Osteoblast (primary cell): ENCODE measurements at places on chromosomes 7 and 10. TPM values are rescaled to one million over a fixed set of nuclear protein-coding genes. Genes with fewer than 3 reads are reported as not detected.

- DNase-seq: no peak
Observed at GRCh38 chr7:133376514-133376913, 123.6 kb downstream of the EXOC4 start.

- no peak for DNase-seq
Observed at GRCh38 chr10:77333610-77334340, 303.8 kb downstream of the KCNMA1 start.

GRCh38 chr7:17787257-17787656 is 153.0 kb downstream of the SNX13 start:
- DNase-seq: no peak

DNA sequence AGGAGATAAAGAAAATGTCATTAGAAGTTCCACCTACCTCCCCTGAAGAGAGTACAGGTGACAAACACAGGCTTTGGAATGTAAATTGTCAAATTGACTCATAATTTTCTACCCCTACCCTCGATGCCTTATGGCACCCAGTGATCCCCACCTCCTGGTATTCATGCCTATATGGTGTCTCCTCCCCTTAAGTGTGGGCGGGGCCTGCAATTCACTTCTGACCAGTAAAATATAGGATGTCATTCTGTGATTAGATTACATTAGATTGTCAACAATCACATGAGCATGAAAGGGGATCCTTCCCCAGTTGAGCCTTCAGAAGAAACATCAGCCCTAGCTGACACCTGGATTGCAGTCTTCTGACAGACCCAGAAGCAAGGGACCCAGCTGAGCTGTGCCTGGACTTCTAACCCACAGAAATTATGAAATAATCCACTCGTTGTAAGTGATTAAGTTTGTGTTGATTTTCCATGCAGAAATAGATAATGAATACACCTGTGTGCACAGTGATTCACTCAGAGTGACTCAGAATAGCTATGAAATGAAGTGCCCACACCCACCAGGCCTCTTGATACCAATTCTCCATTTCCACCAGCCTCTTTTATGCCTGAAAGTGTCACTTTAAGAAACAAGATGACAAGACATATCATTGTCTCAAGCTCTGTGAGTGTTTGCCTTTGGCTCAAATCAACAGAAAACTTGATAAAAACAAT is 8.5 kb upstream of the SLC39A12 start:
- DNase-seq: no peak

DNA sequence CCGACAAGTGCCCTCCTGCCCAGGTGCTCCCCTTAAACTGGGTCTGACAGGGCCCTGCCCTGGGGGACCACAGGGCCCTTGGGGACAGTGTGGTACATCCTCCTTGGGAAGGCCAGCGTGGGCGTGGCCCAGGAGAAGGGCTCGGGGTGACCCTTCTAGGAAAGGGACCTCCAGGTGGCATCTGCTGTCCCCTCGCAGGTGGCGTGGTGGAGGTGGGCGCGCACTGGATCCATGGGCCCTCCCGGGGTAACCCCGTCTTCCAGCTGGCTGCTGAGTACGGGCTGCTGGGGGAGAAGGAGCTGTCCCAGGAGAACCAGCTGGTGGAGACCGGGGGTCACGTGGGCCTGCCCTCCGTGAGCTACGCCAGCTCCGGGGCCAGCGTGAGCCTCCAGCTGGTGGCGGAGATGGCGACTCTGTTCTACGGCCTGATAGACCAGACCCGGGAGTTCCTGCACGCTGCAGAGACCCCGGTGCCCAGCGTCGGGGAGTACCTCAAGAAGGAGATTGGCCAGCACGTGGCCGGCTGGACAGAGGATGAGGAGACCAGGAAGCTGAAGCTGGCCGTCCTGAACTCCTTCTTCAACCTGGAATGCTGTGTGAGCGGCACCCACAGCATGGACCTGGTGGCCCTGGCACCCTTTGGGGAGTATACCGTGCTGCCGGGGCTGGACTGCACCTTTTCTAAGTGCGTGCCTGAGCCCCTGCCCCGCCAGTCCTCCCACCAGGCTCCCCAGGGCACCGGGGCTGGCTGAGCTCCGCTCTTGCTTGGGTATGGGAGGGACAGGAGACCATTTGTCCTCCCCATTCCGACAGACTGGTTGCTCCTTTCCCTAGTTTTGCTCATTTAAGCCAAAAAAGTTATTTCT is 972 bp downstream of the PAOX start:
- DNase-seq: no peak

NXPH1 gene
- not detected in 2 replicates for total RNA-seq

MMD2 gene
- total RNA-seq: not detected in 2 replicates

GRCh38 chr10:63697956-63698786 is 177.0 kb downstream of the REEP3 start:
- DNase-seq: no peak

AOC1 gene
- total RNA-seq: not detected in 2 replicates

GRCh38 chr10:13956826-13957225 is 370.1 kb downstream of the PRPF18 start:
- DNase-seq: peak; percentile 58

DNA sequence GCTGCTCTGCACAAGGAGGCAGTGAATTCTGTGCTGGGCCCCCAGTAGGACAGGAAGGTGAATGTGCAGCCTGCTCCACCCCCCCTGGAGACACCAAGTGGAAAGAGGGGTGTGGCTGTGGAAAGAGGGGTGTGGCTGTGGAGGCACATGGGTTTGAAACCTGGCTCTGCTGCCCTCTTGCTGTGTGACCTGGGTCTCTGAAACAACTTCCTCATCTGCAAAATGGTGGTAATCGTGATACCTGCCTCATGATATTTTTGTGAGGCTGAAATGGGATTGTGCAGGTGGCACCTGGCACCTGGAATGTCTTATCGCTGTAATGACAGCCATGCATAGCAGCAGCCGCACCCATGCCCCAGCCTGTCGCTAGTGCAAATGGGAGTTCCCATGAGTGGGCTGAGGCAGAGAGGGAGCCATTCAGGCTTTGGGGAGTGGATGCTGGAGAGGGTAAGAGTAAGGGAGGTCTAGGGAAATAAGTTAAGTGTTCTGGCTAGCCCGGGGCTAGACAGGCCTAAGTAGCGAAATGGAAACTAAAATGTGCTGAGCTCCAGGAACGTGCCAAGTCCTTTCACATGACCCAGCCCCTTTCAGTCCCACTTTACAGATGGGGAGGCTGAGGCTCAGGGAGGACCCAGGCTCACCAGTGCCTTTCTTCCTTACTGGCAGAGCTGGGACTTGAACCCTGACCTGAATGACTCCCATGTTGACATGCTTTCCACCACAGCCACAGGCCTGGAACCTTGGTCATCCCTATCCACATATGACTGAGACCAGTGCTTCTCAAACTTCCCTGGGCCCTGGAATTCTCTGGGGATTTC is 35.0 kb downstream of the C10orf105 start:
- DNase-seq: no peak

PRKG1 gene
- 19.5 and 32.1 TPM in 2 replicates for total RNA-seq

GRCh38 chr7:95883217-95883616 is 110.9 kb downstream of the DYNC1I1 start:
- DNase-seq: no peak

DNA sequence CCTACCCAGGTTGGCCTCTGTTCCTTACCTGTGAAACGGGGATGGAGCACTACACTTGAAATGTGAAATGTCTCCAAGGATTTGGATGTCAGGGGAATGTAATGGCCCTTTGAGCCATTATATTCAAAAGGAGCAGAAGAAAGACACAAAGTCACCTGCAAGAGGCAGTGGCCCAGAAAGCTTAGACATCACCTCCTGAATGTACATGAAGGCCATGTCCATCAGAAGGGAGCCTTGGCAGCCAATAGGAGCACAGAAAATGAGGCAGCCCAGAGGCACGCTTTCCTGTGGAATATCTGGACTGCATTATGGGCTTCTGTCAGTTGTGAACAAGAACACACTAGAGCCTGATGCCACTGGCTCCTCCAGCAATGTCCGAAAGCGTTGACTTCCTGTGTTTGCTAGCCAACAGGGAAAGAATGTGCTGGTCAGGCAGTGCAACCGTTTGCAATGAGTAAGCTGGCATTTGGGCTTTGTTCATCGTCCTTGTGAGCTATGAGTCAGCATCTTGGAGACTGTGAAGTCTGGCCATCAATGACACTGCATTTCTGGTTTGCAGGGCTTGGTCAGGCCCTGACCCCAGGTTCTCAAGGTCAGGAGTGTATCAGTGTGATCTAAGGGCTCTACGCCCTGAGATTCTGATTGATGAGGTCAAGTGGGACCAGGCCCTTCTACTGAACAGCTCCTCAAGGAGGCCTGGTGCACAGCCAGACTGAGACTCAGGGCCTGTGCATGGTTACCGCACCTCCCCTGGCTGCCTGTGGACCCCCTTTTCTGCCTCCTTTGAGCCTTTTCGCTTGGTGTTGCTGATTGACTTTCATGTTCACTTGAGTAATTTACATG is 222.4 kb downstream of the RPS24 start:
- peak; percentile 96 for DNase-seq

ABCB1 gene
- not detected in 2 replicates for total RNA-seq

GNAI1 gene
- total RNA-seq: 36.2 and 42.1 TPM in 2 replicates

CAMK2B gene
- not detected in 2 replicates for total RNA-seq

CRHR2 gene
- total RNA-seq: not detected in 2 replicates

- no peak for DNase-seq
Observed at GRCh38 chr10:57880446-57881227, 387.1 kb downstream of the IPMK start.

DNA sequence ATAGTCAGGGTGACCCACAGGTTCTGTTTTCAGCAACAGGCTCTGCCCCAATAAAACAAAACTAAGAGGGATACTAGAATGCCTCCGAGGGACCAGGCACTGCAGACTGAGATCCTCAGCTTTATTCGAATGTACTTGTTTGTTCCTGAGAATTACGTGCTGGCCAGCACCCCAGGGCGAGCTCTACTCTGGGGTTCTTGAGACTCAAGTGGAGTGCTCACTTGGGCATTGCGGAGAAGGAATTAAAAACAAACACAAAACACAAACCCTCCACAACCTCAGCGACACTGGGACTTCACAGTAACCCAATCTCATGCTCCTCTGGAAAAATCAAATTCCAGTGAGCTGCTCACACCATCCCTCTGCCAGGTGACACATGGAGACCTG is 250.7 kb downstream of the TNS3 start:
- DNase-seq: no peak

GTF2IRD1 gene
- total RNA-seq: 15.9 and 18.6 TPM in 2 replicates

SLC13A1 gene
- total RNA-seq: not detected in 2 replicates

DNA sequence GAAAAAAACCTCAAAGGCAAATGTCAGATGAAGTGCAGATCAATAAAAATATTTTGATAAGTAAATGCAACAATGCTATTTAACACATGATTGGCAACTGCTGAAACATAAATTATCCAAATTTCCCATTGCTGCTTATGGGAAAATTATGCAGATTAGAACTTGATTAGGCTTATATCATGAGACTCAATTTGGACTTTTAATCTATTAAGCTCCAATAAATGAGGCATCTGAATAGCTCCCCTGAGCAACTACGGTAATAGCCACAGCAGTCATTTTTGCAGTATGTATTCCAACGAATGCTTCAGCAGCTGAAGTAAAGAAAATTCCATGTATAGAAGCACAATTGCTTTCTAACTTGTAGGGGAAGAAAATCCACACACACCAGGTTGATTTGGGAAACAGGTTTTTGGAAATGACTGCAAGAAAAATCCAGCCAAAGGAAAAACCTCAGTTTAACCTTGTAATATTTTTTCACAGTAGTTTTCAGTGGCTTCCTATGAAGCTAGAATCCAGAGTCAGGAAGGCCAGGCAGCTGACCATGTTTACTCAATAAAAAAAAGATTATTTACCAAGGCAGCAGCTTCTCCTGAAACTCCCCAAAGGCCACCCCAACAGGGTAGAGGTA is 716.1 kb downstream of the KCNMA1 start:
- DNase-seq: no peak

- peak; percentile 92 for DNase-seq
Observed at GRCh38 chr10:4704034-4704545, 121.9 kb upstream of the AKR1E2 start.

ITPRID1 gene
- total RNA-seq: not detected in 2 replicates

DNA sequence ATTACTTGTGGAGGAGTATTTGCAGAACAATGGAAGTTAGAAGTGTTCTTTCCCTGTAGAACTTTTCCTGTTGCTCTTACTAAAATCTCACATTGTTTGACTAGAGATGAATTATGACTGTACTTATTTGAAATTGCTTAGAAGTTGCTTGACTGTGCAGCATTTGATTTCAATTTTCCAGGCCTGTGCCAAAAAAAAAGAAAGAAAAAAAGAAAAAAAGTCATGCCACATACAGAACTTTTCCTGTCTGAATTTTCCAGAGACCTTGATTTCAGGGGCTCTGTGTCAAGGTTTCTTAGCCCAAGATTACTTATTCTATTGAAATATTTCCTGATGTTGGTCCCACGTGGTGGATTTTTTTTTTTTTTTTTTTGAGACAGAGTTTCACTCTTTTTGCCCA is 3.5 kb upstream of the FAM171A1 start:
- DNase-seq: no peak

DNA sequence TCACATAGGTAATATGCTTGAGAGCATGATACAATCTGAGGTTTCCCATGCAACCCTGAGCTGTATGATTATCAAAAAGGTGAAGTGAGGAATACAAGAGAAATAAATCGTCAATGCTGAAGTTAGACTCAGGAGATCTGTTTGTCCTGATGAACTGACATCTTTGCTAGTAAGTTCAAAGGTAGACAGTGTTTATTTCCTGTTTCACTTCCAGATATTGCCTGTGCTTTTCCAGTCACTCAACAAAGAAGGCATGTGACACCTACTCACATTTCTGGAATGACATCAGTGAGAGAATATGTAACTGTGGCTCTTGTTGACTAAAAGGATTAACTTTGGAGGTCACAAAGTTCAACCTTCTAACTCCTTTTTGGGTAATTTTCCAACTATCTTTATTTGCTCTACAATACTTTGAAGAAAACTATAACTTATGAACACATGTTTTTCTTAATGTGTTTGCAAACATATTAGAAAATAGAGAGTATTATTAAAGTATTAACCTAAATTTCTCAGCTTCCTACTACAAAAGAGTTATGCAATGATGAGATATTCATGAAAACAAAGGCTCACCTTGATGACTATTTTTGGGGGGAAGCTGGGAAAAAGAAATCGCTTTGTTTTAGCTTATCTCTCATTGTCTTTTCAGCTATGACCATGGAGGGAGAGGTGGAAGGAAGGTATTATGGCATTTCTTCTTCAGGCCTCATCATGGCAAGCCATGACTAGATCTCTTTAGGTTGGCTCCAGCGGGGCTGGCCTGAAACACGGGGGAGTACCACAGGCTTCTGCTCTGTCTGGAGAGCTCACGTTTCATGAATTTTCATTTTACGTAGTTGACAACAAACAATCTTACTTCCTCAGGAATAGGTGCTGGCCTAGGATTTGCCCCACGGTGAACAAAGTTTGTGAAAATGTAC is 214.7 kb upstream of the SLC26A5 start:
- no peak for DNase-seq

GRCh38 chr10:43071865-43072650 is 4.8 kb upstream of the RET start:
- DNase-seq: peak; percentile 81

- DNase-seq: peak; percentile 89
Observed at GRCh38 chr10:13961097-13961496, 369.6 kb downstream of the FRMD4A start.

GRCh38 chr10:34816501-34817002 is 1.5 kb upstream of the PARD3 start:
- DNase-seq: peak; percentile 82

- no peak for DNase-seq
Observed at GRCh38 chr10:90905925-90906324, 15.0 kb downstream of the ANKRD1 start.
